CD4-positive, alpha-beta T cell (primary cell): ENCODE measurements at places on chromosomes 4 and X.
A peak's percentile ranks its signal among the peaks of the same experiment; 100 is the strongest.

GRCh38 chrX:114028907-114029662 is 554.8 kb upstream of the HTR2C start:
- DNase-seq = no peak

GRCh38 chr4:21327976-21328700 is 620.4 kb downstream of the KCNIP4 start:
- no peak for DNase-seq

GRCh38 chrX:124931958-124932357 is 387.7 kb upstream of the TEX13C start:
- DNase-seq = no peak

GRCh38 chr4:60201052-60201673 is 999.0 kb upstream of the ADGRL3 start:
- DNase-seq = no peak

DNA sequence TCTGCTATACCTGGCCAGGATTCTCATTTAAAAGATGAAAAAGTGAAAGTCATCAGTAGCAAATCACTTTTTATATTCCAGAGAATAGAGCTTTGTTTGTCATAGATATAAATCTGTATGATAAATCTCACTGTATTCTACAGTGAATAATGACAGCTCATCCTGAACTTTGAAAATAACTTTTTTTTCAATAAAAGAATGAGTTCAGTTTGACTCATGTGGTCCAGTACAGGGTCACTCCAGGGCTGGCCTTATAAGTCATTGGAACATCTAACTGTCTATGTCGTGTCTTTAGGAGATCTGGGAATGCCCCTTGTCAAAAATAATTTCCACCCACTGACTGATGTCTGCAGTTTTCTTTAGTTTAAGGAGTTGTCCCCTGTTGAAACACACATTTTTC is 18.5 kb upstream of the CXCL8 start:
- DNase-seq = no peak

DNA sequence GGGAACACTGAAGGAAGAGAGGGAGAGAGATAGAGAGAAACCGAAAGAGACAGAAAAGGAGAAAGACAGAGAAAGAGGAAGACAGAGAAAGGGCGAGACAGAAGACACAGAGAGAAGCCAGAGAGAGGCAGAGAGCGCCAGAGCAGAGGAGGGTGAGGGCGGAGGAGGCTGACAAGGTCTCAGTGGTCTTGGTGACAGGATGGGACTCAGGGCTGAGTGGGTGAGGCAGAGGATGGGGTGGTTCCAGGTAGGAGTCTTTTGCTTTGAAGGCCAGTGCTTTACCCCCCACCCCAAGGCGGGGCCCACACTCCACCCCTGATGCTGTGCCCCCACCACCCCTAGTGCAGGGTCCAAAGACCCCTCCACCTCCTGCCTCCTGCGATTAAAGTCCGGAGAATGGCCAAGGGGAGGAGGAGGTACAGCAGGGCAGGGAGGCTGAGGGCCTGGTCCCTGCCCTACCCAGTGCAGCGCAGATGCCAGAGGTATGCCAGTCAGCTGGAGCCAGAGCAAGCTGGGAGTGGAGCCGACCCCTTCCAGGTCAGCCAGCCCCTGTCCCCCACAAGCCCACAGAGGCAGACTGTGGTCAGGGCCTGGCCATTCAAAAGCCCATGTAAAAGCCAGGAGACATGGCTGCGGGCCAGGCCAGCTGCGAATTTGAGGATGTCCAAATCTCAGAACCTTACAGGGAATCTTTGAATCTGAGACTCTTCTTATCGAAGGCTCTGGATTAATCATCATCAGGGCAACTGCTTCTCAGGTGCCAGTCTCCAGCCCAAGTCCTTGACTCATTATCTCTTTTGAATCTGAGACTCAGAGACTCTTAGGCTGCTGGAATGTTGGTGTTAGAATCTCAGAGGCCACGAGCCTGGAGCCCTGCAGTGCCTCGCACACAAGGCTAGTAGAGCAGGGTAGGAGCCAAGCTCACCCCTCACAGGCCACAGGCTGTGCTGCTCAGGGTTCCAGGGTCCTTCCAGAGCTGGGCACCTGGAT is 758 bp downstream of the IQSEC2 start:
- DNase-seq = no peak

DNA sequence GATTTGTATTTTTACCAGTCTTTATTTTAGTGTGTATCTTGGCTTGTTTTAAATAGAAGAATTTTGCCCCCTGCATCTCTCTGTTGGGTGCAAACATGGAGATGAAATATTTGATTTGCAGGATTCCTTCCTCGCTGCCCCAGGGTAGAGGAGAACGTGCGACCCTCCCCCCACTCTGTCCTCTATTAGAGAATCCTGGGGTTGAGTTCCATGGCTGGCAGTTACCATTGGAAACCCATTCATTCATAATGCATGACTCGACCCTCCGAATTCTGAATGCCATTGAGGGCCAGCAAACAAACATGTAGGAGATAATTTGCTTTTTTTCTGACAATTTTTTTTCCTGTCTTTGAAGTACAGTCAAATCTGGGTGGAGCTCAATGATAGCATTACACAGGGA is 53.7 kb downstream of the TRIM2 start:
- DNase-seq = no peak

DNA sequence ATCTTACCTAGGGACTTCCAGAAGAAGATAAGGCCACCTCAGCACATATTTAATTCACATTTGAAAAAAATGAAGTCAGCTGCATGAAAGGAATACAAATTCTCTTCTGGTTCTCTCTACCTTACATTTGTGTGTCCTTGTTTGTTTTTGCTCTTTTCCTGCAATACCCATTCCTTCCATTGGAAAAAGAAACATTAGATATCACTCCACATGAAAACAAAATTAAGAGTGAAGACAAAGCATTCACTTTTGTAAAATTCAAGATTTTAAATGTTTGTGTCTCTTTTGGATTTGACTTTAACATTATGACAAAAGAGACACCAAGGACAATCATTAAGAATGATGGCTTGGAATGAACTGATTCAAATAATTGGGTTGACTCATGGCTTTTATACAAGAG is 1351.8 kb downstream of the FSTL5 start:
- DNase-seq = no peak

- DNase-seq = peak; percentile 33
Measured at GRCh38 chr4:6825403-6825802, 42.9 kb downstream of the KIAA0232 start.

DNA sequence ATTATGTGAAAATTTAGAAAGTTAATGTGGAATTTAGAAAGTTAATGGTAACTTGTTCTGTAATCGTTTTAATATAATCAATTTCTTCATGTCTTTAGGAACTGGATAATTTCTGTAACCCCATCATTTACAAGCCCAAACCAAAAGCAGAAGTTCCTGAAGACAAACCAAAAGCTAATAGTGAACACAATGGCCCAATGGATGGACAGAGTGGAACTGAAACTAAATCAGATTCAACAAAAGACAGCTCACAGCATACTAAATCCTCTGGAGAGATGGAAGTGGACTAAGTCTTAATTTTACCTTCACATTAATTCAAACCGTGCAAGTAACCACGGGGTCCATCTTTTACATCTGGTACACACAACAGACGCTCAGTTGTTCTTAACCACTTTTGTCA is 48.1 kb upstream of the PLK4 start:
- DNase-seq = no peak

- no peak for DNase-seq
Measured at GRCh38 chr4:173937631-173938270, 345.7 kb downstream of the FBXO8 start.

DNA sequence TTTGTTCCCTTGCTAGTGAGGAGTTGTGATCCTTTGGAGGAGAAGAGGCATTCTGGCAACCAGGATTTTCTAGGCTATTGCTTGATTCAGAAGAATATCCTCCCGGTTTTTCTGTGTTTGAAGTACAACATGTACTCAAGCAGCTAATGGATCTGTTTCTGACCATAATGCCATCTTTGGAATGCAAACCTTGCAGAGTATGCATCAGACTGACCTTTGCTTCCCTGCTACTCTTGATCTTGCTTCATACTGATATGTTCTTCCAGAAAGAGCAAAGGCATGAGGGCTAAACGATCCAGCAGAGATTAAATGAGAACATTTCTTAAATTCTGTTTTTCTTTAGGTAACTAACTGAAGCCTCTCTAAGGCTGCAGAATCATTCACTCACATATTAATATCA is 265.4 kb upstream of the SLC7A11 start:
- no peak for DNase-seq

- no peak for DNase-seq
Measured at GRCh38 chr4:122832732-122833131, 6.1 kb downstream of the FGF2 start.

DNA sequence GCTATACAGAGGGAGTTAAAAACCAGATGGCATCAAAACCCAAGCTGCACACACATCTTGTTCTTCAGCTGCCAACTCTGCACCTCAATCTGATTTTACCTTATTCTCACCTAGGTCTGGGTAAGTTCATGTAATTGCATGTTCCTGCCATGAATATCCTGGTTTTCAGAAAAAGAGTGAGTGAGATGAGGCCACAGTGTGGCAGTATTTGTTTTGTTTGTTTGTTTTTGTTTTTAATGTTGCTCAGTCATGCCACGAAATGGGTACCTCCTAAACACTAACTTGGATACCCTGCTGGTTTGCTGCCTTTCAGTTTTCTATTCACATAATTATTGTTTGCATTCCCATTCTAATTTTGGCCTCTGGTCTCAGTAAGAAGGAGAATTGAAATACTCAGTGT is 22.5 kb downstream of the TMEM164 start:
- no peak for DNase-seq

DNA sequence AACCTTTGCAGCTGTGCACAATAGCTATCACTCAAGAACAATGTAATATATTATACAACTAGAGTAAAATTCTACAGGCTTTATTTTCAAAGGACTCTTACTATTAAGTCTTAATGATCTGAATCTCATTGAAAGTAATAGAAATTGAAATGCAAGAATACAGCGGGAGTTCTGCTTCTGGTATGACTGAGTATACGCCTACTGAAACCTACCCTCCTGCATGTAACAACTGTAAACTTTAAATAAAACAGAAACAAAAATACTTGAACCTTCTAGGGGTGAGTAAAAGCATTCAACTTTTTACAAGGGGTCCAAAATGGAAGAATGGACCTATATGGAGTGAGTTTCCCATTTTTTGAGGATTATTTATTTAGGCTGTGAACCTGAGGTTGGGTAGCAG is 13.5 kb downstream of the DCHS2 start:
- no peak for DNase-seq

- no peak for DNase-seq
Measured at GRCh38 chr4:128483041-128483440, 195.4 kb upstream of the PGRMC2 start.

GRCh38 chr4:117640836-117641235 is 393.4 kb upstream of the NDST3 start:
- no peak for DNase-seq

DNA sequence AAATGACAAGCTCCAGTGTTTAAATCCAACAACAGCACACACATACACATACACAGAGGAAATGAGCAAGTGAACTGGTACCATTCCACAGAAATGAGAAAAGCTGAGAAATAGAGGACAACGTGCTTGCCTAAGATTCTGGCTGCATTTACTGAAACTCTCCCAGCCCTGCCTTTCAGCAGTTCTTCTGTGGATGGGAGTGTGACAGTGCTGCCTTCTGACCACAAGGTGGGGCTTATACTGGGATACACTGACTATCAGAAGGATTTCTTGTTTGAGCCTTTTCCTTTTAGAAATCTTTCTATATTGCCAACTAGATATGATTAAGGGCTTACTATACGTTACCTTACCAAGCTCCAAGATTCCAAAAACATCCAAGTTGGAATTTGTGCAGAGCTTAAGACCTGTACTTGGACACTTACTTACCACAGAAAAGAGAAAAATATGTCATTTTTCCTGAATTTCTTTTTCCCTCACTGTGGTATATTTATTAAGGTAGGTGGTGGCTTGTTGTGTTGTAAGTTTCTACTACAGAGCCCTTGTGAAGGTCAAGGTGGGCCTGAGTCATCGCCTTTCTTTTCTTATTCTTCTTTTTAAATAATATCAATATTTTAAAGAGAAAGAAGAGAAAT is 10.7 kb upstream of the CXCL8 start:
- no peak for DNase-seq

- DNase-seq = no peak
Measured at GRCh38 chrX:72207366-72207765, 25.8 kb downstream of the PIN4 start.

DNA sequence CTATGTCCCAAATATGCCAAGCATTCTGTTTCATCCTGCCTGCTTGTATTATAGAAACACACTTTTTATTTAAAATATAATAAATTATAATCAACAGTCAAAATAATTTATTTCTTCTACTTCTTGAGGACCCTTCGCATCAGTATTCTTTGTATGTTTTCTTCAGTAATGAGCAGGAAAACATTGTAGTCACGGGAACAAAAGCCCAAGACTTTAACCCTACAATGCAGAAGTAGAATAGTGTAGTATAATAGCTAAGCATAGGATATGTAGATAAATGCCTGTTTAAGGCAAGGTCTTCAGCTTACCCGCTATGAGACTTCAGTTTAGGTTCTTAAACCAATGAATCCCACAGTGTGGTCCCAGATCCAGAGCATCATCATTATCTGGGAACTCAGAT is 156.6 kb downstream of the PPP3CA start:
- no peak for DNase-seq

DNA sequence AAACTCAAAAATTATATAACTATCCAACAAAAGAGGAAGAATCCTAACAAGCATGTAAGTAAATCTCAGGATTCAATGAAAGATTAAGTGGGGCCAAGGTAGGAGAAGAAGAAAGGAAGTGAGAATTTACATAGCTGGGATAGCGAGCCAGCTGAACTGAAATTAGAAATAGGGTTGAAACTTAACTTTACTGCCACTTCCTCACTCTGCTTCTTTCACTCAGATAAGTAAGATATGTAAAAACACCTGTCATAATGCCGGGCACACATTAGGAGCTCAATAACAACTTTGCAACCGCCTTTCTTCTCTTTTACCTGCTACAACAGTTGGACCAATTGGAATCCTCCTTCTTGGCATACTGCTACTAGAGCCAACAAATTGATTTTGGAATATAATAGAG is 129.4 kb downstream of the CNKSR2 start:
- no peak for DNase-seq

GRCh38 chr4:94544811-94545210 is 93.1 kb downstream of the PDLIM5 start:
- no peak for DNase-seq

DNA sequence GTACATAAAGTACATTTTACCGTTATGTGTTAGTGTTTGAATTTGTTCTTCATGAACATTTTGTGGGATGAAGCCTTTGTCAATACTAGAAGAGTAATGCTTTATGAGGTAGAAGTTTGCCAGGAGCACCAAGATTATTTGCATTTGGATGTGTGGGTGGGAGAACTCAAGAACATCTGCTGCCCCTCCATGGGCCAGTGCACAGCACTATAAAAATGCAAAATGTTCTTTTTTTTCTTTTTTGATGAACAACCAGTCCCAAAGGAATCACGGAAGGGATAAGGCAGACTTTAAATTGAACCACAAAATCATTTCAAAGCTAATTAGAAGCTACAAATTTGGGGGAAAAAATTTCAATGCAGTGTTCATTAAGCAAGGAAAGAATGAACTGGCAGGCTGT is 300.3 kb upstream of the NWD2 start:
- no peak for DNase-seq
